ENCODE measurements at places on chromosomes 16 and 17. TPM values are rescaled to one million over a fixed set of nuclear protein-coding genes. Genes with fewer than 3 reads are reported as not detected.

The ADAD2 gene
- total RNA-seq = 0.96 TPM

The SULT1A4 gene
- 3.4 TPM for total RNA-seq

The KRTAP1-5 gene
- total RNA-seq = not detected

The PPY gene
- not detected for total RNA-seq

The ZP2 gene
- total RNA-seq = 0.32 TPM

The SLC52A1 gene
- total RNA-seq = 3.4 TPM

The HOXB1 gene
- total RNA-seq = 0.19 TPM

The OR1A1 gene
- not detected for total RNA-seq

The SHBG gene
- not detected for total RNA-seq

The MEIOC gene
- total RNA-seq = 0.17 TPM

The ZG16 gene
- total RNA-seq = not detected

The GNG13 gene
- not detected for total RNA-seq

The LDHD gene
- total RNA-seq = 21.9 TPM

The TBC1D26 gene
- not detected for total RNA-seq

The EPX gene
- not detected for total RNA-seq

The ACSM2B gene
- not detected for total RNA-seq

The SARM1 gene
- 13.9 TPM for total RNA-seq

The DNAI2 gene
- total RNA-seq = not detected

The KRT20 gene
- total RNA-seq = not detected

The CD300LG gene
- 9.7 TPM for total RNA-seq

The SMIM22 gene
- not detected for total RNA-seq

The CES4A gene
- 43.6 TPM for total RNA-seq

The TOM1L2 gene
- 181 TPM for total RNA-seq

The ZNF778 gene
- total RNA-seq = 17.6 TPM

The KRT13 gene
- 0.46 TPM for total RNA-seq

The LRRC37A3 gene
- 2.7 TPM for total RNA-seq

The CD300C gene
- total RNA-seq = 1.5 TPM

The TBC1D28 gene
- not detected for total RNA-seq

The KRT14 gene
- 7,487 TPM for total RNA-seq

The KCNJ12 gene
- total RNA-seq = 8.7 TPM

The CACNA1H gene
- 151 TPM for total RNA-seq

The GRB7 gene
- 66.0 TPM for total RNA-seq

The GCGR gene
- 0.25 TPM for total RNA-seq

The NF1 gene
- 27.5 TPM for total RNA-seq

The SNAI3 gene
- total RNA-seq = 0.39 TPM

The SREBF1 gene
- total RNA-seq = 146 TPM

The SLFN14 gene
- total RNA-seq = not detected

The NKD1 gene
- total RNA-seq = 7.3 TPM

The TP53TG3B gene
- total RNA-seq = not detected

The KCNH6 gene
- total RNA-seq = 0.29 TPM

The KRTAP16-1 gene
- total RNA-seq = not detected

The HOXB5 gene
- total RNA-seq = not detected

The RCVRN gene
- total RNA-seq = 0.27 TPM

The NEUROD2 gene
- 0.17 TPM for total RNA-seq

The CACNG5 gene
- total RNA-seq = not detected

All from lower leg skin (tissue), 4 donors.